ENCODE measurements at places on chromosomes 5 and 9.

GRCh38 chr9:89720696-89721175 lies 115.9 kb downstream of the GADD45G start:
- no peak for DNase-seq

GRCh38 chr5:87081511-87082372 lies 185.9 kb upstream of the RASA1 start:
- no peak for DNase-seq

- peak; percentile 26 for DNase-seq
Measured at GRCh38 chr9:133355881-133356357, 368 bp downstream of the SURF1 start.

- peak; percentile 26 for DNase-seq
Measured at GRCh38 chr5:181211208-181211607, 6.2 kb upstream of the TRIM7 start.

DNA sequence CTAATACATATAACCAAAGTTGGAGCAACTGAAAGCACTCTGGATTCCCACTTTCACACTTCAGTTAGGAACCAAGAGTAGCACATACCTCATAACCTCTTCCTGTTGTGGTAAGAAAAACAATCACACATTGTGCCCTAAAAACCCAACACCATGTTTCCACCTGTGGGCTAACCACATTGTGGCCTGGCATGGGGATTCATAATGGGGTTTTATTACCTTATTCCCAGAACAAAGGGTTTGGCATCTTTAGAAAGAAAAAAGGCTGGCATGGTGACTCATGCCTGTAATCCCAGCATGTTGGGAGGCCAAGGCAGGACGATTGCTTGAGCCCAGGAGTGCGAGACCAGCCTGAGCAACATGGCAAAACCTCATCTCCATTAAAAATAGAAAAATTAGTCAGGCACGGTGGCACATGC lies 60.6 kb downstream of the HSD17B3 start:
- DNase-seq, result no peak
